ENCODE measurements at places on chromosomes 4 and X.

- DNase-seq = no peak
Measured at GRCh38 chrX:130575831-130576389, 174.1 kb downstream of the RBMX2 start.

DNA sequence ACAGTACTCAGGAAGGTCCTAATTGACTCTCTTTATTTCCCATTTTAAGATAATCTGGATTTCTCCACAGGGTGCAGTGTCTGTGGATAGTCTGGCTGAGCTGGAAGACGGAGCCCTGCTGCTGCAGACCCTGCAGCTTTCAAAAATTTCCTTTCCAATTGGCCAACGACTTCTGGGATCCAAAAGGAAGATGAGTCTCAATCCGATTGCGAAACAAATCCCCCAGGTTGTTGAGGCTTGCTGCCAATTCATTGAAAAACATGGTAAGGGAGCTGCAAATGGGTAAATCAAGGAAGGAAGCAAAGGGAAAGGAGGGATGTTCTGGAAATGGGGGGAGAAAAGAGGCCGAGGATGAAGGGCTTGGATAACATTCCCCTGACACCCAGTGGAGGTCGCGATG is 26.0 kb downstream of the ARHGAP36 start:
- DNase-seq = no peak

DNA sequence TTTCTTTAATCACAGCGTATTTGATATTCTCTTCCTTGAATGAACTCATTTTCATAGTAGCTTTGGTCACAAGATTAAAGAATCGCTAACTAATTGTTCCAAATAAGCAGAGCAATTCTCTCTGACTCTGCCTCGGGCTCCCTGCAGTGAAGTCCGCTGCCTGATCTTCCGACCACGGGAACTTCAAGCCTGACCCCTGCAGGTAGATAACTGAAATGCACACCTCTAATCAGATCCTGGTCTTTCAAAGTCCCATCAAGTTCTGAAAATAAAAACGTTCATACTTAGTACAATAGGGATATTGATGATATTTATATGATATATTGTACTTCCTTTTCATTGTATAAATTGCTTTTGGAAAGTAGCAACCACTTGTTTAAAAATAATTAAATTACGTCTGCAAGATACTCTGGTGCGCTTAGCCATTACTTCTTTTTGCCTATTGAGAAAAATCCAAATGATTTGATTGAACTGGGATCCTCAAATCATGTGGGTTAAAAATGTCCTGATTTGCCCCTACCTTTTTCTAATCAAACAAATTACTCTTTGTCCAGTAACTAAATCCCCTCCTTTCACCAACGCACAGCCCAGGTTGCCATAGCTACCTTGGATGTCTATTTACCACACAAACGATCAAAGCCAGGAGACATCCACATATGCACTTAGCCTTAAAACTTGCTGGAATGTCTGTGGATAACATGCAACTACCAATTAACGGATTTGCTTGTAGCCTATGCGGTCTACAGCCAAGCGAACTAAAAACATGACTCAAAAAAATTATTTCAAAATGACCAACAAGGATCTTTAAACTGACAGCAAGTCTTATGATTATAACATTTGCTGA is 4.2 kb downstream of the MID1 start:
- DNase-seq = no peak

GRCh38 chr4:93394545-93395081 is 433.9 kb upstream of the ATOH1 start:
- DNase-seq = no peak

DNA sequence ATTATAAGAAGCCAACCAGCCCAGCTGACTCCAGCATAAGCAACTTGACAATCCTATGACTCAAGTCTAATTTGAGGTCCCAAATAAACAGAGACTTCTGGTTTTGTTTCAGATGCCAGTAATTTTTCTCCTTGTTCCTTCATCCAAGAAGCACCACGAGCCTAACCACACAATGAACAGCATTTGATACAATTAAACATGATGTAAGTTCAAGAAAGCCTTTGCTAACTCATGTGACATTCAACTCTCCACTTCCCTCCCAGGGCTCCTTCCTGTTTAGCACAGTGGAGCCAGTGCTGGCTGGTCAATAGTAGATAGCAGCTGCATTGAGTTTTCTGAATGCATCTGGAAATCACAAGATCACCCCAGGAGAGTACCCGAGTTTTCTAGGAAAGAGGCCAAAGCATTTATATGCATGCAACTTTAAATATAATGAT is 206.3 kb downstream of the ARHGAP24 start:
- DNase-seq = no peak

GRCh38 chrX:122504026-122504425 is 680.1 kb upstream of the GRIA3 start:
- no peak for DNase-seq

DNA sequence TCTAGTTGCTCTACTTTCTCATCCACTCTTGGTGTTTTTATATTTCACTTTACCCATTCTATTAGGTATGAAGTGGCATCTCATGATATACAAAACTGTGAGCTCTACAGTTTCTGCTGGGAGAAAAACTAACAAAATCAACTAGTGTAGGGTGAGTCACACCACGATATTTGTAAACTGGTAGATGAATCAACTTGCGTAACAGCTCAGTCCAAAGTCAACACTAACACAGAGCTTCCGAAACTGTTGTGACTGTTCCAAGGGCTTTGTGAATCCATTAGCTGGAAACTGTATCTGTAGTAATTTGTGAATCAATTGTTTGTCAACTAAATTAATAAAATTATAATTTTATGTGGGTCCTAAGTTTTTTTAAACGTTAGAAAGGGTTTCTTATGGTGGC is 119.8 kb upstream of the TSPAN5 start:
- DNase-seq = no peak

DNA sequence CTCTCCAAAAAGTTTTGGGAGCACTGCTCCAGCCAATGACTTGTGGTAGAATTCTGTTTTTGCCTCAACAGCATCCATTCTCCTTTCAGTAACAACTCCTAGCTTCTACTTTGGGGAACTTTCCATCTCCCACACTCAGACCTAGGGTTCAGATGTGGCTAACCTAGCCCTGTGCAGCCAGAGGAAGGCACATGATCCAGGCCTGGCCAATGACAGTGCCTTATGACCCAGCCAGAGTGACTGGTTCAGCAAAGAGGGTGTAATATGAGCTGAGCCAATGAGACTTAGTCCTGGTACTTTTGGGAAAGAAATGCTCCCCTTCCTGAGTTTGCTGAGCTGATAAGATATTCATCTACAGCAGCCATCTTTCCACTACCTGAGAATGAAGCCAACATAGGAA is 5.4 kb upstream of the USP46 start:
- DNase-seq = no peak

DNA sequence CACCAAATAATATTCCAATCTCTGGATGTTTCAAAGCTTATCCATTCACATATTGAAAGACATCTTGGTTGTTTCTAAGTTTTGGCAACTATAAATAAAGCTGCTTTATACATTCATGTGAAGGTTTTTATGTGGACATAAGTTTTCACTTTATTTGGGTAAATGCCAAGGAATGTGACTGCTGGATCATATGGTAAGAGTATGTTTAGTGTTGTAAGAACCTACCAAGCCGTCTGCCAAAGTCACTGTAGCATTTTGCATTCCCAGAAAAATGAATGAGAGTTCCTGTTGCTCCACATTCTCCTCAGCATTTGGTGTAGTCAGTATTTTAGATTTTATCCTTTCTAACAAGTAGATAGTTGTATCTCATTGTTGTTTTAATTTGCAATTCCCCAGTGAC is 1047.7 kb downstream of the C4orf33 start:
- no peak for DNase-seq

DNA sequence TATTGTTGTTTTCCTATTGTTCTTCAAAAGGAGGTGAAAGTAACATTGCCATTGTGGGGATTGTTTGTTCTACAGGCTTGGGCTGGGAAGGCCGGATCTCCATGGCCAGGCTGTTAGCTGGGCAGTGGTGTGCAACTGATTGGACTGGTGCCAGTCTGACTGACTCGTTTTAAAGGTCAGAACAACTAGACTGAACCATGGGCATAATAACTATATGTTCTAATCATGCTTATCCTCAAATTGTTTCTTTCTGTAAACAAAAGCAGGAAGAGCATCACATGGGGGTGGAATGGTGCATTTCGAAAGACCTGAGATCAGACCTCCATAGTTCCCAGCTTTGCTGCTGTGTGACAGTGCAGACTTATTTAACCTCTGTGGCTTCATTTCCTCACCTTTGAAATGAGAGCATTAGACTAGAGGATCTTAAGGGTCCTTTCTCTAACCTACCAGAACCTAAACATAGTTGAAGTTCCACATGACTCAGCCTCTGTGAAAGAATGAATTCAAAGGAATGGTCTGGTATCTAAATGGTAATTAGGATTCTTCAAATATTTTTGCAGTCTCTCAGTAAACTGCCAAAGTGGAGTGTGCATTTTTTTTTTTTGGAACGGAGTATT is 66.7 kb upstream of the PGRMC2 start:
- DNase-seq = no peak

- DNase-seq = peak; percentile 64
Measured at GRCh38 chrX:56729152-56729850, at the start of gene NBDY. NBDY (plus strand) TSS chrX:56729243; CDS start chrX:56729354, 111 bp downstream.

DNA sequence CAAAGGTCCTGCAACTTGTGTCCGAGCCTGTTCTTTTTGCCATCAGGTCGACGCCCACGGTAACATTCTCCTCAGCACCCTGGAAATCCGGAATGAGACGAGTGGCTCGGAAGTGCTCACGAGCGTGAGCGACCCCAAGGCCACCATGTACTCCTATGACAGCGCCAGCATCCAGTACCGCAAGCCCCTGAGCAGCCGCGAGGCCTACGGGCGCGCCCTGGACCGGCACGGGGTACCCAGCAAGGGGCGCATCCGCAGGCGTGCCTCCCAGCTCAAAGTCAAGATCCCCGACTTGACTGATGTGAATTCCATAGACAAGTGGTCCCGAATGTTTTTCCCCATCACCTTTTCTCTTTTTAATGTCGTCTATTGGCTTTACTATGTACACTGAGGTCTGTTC is 37.9 kb downstream of the COMMD8 start:
- no peak for DNase-seq

GRCh38 chr4:124318292-124318691 is 394.2 kb downstream of the ANKRD50 start:
- no peak for DNase-seq

DNA sequence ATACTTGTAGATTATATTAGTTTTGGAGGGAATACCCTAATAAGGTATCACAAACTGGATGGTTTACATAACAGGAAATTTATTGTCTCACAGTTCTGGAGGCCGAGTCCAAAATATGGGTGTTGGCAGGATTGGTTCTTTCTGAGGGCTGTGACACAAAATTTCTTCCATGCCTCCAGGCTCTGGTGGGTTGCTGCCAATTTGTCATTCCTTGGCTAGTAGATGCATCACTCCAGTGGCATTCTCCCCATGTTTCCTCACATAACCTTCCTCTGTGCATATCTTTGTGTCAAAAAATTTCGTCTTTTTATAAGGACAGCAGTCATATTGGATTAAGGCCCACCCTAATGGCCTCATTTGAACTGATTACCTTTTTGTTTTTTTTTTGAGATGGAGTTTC is 49.3 kb downstream of the APELA start:
- DNase-seq = no peak

DNA sequence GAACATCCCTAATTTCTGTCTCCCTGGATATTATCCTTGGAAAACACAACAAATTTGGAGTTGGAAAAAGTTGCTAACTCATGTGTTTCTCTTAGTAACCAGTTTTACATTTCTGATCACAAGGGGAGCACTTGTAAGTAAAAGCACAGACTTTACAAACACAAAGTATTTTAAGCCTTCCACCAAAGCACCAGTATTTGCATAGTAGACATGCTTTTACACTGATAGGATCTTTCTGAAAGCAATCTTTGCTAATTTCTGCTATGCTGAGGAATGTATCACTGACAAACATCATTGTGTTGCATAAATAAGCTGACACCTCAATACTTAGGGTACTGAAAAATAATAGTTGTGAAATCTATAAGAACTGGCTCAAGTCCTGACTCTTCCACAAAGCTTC is 100.6 kb downstream of the MID1 start:
- DNase-seq = no peak

DNA sequence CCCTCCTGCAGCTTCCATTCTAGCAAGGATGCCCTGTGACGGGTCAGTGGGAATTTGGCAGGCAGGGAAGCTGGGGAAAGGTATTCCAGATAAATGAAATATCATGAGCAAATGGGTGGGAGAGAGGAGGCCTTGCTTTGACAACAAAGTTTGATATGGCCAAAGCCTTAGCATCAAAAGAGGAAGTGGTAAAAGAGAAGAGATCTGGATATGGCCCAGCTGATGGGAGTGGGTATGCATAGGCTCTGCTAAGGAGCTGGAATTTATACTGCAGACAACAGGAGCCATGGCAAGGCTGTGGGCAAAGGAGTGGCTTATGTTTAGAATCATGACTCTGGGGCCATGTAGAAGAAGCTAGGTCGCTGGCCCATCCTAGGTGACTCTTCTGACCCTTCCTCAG is 89.2 kb downstream of the PJA1 start:
- DNase-seq = no peak

- no peak for DNase-seq
Measured at GRCh38 chr4:41569961-41570360, 32.0 kb downstream of the LIMCH1 start.

GRCh38 chr4:140176735-140177134 is 22.8 kb upstream of the MAML3 start:
- no peak for DNase-seq

DNA sequence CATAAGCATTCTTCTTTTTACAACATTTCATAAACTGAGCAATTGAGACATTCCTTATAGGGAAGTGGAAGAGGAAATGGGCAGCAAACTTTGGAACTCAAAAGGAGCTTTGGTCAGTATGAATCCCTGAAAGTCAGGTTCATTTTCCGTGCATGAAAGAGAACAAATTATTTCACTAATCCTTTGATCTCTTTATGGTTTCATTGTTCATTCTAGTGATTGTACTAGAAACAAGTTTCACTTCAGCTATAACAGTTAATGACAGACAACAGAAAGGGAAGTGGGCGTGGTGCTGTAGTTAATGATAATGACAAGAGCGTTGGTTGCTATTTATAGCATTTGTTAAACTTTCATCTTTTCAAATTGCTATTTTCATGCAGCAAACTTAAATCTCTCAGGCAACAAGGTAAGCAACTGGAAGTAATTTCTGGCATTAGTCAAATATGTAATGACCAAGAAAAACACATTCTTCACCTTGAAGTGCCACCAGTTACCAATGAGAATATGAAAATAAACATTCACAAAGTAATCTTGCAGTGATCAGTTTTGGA is 98.4 kb downstream of the AREG start:
- peak; percentile 25 for DNase-seq

DNA sequence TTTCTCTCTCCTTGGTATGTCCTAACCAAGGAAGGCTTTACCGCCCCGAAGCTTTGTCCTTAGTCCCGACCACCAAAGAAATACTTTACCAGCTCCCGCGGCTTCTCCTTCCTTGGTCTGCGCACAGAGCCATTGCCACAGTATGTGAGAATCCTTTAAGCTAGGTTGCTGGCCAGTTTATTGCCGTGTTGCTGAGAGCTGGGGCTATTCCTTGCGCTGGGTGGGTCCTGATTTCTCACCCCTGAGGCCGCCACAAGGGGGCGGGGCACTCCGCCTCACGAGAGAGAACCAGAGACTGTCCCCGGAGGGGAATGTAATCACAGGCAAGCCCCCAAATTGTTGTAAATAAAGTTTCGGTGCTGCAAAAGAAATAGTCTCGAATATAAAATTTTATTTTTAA is 331.0 kb upstream of the PCDH10 start:
- DNase-seq = no peak

- peak; percentile 27 for DNase-seq
Measured at GRCh38 chrX:30735839-30736238, 82.6 kb downstream of the GK start.

- no peak for DNase-seq
Measured at GRCh38 chr4:137212601-137213000, 319.7 kb downstream of the PCDH18 start.

Measured in GM06990 (cell line).